ENCODE measurements at places on chromosomes 3 and 15. TPM values are rescaled to one million over a fixed set of nuclear protein-coding genes. Genes with fewer than 3 reads are reported as not detected.

Gene SLC28A1
- total RNA-seq: not detected

GRCh38 chr3:96986241-96986640 is 171.8 kb downstream of the EPHA6 start:
- H3K27ac ChIP-seq: no peak overlapping the region
- H3K4me1 ChIP-seq: no peaks in the 10 kb centered on the region
- no peak for DNase-seq
- no peaks in the 10 kb centered on the region for H3K27me3 ChIP-seq
- no peak overlapping the region for H3K4me3 ChIP-seq
- no peaks in the 10 kb centered on the region for H3K36me3 ChIP-seq

Gene ARNT2
- total RNA-seq: not detected

DNA sequence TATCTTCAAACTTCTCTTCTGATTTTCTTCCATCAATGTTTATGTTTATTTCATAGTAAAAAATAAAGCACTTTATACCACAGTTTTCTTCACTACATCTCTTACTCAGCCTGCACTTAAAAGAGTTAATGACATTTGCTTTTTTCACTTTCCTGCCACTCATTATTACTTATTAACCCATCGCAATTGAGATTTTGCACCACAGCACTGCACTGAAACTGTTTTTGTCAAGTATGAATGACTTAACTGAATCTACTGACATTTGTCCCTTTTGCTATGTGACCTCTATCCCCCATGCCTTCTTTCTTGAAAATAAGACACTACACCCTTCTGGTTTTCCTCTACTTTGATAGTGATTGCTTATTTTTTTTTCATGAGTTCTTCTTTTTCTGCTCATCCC is 739.7 kb upstream of the DPPA4 start:
- no peaks in the 10 kb centered on the region for H3K36me3 ChIP-seq
- H3K27ac ChIP-seq: no peak overlapping the region
- no peaks in the 10 kb centered on the region for H3K27me3 ChIP-seq
- DNase-seq: no peak
- H3K4me3 ChIP-seq: no peak overlapping the region
- H3K4me1 ChIP-seq: no peaks in the 10 kb centered on the region
